ENCODE measurements at places on chromosomes 4 and X.
A peak's percentile ranks its signal among the peaks of the same experiment; 100 is the strongest.

- DNase-seq, result no peak
Observed at GRCh38 chr4:118916691-118917289, 28.1 kb downstream of the SYNPO2 start.

DNA sequence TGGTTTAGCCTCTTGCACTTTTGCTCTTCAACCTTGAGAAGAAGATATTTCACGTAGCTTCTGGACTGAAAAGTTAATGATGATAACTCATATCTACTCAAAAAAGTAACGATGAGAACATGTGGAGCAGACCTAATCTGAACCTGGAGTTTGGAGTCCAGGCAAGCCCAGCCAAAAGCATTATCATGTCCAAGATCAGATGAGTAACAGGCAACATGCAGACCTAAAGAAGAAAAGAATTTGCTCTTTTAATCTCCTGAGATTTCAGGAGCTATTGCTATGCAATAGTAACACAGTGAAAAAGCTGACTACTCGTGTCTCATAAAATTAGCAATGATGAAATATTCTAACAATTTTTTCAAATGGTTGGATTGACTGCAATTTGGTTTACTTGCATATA, 21.8 kb upstream of the PPA2 start:
- DNase-seq, result no peak

DNA sequence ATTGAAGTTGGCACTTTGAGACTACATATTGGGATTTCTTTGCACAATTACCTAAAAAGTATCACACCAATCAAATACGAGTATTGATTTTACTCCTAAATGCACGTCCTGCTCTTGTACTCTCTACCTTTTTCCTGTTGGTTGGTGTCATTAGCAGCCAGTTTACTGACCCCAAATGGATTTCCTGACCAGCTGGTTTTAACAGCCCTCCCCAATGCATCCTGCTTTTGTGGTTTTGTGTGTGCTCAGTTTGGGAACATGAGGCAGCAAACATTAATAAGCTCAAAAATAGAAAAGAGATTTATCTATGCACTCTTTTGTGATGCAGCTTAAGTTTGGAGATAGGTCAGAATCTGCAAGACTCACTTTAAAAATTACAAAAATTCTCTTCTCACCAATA, 230.3 kb downstream of the MAPK10 start:
- no peak for DNase-seq

- DNase-seq, result no peak
Observed at GRCh38 chr4:7811536-7812191, 128.0 kb downstream of the AFAP1 start.

- peak; percentile 41 for DNase-seq
Observed at GRCh38 chr4:173370130-173370476, 651 bp upstream of the SAP30 start.

- DNase-seq, result no peak
Observed at GRCh38 chr4:145298885-145299284, 118.5 kb upstream of the OTUD4 start.

DNA sequence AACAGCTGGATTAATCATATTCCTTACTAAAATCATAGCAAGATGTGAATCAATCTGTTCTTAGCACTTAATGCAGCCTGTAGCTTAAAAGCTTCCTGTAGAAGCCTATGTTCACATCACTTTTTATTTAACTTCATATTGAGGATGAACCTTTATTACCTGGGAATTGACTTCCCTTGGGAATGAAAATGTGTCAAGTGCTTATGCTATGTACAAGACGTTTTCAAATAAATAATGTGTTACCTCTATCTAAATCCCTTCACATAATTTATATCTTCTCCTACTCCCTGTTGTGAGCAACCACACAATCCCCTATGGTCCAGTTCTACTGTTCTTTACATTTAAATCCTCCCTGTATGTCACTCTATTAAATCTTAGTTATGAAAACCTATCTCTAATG, 633.1 kb downstream of the FSTL5 start:
- no peak for DNase-seq

DNA sequence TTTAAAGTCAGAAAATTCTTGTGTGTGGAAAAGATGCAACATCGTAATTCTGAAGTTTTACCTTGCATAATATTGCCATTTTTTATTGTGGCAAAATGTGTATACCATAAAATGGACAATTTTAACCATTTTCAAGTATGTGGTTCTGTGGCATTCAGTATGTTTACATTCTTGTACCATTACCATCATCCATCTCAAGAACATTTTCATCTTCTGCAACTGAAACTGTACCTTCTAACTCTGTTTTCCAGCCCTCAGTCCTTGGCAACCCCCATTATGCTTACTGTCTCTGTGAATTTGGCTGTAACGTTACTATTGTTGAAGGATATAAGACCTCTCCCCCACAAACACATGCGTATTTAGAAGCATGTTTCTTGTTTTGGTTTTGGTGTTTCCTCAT, 123.2 kb downstream of the BMPR1B start:
- no peak for DNase-seq

DNA sequence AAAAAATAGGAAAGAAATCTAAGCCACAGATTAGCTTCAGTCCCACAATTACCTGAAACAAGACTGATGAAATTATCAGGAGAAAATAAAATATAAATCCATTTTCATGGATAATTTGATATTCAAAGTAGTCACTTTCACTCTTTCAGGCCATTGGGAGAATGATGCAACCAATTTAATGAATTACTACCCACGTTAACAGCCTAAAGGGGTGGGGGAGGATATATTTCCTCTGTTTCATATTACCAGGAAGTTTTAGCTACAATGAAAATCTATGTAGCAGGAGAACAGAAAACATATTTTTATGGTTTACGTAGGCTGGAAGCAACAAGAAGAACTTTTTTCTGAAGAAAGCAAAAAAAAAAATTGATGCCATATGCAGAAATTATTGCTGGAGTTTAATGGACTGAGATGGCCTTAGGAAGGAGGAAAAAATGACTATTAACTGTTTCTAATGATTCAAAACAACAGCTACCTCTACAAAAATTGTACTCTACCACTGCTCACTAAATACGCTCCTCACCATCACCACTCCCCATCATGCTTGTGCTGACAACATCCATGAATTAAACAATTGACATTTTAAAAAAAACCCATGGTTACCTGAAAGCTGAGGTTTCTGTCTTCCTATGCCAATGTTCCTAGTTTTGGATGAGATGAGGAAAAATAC, 100.9 kb downstream of the CXXC4 start:
- DNase-seq, result no peak

DNA sequence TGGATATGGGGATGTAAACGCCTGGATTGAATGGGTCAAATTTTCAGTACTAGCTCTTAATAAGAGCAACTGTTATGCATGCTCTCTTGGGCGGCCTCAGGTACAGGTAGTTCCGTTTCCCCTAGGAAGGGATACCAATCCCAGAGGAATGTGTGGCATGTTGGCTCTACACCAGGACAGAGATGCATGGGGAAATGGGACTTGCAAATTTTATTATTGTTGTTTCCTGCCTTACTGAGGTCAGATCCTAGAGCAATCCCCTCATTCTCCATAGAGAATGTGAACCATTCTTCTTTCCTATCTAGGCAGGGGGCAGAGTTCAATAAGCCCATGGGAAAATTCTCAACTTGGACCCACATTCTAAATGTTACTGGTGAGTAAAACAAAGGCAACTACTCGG, 361.8 kb upstream of the FGF16 start:
- no peak for DNase-seq

DNA sequence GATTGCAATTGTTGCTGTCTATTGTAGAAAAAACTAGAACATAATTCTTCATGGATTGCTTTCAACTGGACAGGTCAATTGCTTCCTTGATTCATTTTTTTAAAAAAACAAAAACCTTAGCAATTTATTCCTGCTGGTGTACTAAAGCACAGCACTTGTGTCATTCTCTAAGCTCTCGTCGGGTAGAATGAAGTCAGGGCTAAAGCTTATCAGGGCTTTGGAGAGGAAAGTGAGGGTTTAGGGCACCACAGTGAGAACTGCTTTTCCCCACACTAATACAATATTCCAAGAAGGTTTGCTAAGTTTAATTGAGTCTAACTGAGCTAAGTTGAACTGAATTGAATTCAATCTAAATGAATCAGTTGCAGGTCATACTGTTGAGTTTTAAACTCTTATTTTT, 76.4 kb upstream of the TLR3 start:
- DNase-seq, result no peak

DNA sequence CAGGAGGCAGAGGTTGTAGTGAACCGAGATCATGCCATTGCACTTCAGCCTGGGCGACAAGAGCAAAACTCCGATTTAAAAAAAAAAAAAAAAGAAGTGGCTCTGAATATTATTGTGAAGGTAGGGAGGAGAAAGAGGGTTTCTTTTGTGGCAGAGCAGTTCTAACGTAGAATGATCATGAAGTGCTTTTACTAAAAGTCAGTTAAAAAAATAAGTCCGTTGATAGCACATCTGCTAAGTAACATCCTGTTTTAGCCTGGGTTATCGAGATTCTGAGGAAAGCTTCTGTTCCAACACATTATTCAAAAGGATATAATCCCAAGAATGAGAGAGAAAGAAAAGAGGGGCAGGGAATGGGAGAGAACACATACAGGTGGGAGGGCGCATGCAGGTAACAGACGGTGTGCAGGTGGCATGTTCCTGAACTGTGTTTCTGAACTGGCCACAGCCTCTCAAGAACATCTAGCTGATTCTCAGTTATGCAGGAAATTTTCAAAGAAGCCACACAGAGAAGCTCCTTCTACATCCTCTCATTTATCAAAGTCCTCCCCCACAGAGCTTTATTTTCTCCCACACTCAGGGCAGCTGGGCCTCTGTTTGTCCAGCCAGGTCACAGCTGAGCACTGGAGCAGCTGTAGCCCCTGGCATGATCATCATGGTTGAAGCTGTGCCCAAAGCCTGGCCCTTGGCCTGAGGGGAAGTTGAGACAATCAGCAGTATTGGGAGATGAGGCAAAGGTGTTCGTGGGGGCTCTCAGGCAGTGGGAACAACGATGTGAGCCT, 342.3 kb downstream of the ZNF674 start:
- DNase-seq, result no peak

DNA sequence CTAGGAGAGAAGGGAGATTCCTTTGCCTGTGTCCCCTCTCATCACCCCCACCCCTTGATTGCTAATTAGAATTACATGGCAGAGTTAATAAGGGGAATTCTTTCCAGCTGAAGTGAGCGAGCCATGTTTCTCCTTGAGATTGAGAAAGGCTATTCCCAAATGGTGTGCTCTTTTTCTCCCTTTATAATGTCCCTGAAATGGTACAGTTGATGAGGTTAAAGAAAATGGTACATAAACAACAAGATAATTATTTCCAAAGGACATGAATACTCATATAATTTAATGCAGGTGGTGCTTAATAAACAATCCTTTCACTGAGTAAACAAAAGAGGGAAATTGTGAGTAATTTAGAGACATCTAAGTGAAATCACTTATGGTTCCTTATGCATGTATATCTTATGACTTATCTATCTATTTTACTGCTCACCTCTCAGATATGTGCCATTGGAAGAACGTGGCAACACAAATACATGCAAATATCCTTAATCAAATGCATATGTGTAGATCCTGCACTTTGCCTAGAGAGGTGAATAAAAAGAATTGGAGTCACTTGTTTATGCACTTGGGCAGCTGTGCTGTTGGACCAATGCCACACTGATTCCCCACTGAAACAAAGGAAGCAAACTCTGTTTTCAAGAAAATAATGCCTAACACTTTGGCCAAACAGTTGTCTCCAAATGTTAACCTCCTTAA, 106.6 kb upstream of the WDR44 start:
- no peak for DNase-seq

DNA sequence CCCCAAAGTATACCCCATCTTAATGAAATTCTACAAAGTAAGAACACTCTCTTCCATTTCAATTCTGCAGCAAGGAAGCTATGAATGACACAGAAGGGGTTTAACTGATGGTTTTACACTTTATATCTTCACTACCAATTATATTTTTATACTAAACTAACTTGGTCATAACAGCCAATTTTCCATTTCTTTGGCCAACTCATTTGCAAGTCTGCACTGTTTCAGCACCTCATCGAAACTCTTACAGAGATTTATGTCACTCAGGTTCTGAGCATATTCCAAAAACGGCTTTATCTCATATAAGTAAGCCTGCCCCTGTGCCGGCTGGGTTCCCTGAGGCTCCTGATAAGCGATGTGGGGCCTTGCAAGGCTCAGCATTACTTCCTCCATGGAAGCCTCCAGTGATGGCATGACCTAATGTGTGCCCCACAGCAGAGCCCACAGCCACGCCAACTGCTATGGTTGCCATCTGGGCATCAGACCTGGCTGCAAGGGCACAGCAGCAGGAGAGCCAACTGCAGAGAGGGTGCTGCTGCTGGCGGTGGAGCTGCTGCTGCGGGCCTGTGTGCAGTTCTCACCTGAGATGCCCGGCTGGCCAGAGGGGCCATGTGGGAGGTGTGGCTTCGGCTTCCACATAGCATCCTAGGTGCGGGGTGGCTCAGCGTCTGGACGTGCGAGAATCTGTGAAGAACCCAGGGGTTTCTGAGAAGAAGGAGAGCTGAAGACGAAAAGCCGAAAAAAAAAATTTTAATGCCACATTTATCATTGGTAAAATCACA, 13.4 kb upstream of the IBSP start:
- DNase-seq, result no peak

DNA sequence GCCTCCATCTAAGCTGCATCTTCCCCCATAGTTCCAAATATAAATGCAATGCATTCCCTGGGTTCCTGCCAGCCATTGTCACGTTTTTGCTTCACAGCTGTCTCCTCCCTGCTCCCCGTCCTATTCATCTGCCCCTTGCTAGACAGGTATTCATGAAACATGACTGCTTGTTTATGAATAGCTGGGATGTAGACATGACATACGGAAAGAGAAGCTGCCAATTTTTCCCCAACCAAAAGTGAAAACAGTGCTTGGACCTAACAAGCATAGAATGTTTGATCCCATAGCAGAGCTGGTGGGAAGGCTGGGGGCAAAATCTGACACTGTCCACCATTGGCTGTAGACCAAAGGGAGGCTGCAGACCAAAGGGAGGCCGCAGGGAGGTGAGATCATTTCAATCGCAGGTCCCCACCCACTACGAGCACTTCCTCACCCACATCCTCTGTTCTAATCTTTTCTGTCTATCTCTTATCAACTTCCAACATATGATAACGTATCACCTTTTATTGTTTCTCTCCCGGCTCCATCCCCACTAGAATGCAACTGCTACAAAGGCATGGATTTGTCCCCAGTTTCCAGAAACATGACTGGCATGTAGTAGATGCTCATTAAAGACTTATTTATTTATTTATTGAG, 8.5 kb upstream of the GYG2 start:
- DNase-seq, result no peak

DNA sequence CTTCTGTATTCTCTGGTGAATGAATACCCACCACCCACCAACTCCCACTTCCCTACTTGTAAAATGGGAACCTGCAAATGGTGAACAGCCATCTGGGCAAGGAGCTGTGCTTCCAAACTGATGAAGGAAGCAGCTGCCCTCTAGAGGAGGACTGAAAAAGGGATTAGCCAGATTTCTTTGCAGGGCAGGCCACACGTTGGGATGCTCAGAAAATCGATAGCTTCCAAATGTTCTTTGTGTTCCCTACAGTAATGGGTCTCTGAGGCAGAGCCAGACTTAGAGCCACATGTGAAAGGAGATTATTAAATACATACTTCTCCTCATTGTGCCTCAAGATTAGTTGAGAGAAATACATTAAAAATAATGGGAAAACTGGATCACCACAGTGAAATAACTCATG, 39.3 kb upstream of the LPAR4 start:
- DNase-seq, result no peak
